ENCODE measurements at places on chromosomes 13 and 19.

DNA sequence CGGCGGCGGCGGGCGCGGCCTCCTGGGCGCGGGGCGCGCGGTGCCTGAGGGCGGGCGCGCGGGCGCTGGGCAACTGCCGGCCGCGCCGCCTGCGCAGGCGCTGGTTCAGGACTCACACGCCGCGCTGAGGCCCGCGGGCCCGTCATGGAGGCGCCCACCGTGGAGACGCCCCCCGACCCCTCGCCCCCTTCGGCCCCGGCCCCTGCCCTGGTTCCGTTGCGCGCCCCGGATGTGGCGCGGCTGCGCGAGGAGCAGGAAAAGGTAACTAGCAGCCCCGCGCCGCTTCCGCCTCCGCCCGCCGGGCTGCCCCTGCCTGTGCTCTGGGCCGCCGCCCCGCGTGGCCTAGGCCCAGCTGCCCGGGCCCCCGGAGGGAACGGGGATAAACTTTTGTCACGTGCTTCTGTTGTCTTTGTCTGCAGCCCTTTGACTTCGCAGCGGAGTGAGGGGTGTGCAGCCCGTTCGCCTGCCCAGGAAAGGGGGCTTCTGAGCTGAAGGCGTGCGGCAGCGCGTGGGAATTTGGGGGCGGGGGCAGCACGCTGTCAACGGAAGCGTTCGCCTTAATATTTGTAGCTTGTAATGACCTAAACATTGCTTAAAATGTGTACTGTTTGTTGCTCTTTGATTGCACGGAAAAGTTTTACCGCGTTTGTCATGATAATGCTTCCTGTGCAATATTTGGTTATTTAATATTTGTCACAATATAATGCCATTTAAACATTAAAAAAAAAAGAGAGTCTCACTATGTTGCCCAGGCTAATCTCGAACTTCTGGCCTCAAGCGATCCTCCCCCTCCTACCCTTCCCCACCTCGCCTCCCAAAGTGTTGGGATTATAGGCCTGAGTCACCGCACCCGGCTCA is 594 bp downstream of the URI1 start:
- peak; percentile 49 for DNase-seq

DNA sequence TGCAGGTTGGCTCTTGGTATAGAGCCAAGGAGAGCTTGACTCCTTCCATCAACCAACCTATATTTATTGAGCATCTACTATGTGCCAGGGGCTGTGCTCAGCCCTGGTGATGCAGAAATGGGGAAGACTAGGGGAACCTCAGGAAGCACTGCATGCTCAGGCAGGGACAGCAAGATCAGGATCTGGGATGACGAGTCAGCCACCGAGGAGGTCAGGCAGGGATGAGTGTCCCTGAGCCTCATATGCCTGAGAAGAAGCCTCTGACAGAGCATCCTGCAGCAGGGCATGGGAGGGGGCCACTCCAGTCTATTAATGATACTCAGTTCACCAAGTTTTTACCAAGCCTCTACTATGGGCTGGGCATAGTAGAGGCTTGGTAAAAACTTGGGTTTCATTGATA is 158.1 kb downstream of the KATNAL1 start:
- DNase-seq: no peak

- DNase-seq: no peak
Measured at GRCh38 chr19:55322204-55322885, 2.8 kb downstream of the TMEM150B start.

- no peak for DNase-seq
Measured at GRCh38 chr19:28292822-28293500, 920.0 kb downstream of the UQCRFS1 start.

DNA sequence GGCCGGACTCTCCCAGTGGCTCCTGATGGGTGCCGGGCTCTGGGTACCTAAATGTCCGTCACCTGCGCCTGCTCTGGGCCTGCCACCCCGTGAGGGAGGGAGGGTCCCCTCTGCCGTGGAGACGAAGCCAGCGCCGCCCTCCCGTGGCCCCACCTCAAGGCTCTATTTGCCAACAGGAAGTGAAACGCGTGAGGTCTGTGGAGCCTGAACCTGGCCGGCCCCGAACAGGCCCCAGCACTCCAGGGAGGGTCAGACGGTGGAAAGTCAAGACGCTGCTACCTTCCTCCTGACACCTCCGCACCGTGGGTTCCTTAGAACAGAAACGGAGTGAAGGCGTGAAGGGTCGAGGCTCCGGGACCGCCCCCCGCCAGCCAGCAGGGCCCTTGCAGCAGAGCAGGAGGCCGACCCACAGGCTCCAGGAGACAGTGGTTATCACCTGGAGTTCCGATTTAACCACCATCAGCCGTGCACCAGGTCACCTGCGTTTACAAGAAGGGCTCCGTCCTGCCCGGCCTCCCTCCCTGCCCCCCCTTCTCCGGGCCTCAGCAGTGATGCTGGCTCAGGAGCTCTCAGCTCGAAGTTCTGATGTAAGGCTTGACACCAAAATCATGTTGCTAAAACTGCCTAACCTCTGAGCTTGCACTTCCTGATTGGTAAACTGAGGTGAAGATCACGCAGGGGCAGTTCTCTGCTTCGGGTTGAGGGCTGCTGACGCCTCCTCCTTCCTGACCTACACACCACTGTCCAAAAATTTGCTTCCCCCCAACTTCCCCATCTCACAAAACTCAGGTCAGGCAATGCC is 50.9 kb upstream of the C13orf46 start:
- DNase-seq: no peak

DNA sequence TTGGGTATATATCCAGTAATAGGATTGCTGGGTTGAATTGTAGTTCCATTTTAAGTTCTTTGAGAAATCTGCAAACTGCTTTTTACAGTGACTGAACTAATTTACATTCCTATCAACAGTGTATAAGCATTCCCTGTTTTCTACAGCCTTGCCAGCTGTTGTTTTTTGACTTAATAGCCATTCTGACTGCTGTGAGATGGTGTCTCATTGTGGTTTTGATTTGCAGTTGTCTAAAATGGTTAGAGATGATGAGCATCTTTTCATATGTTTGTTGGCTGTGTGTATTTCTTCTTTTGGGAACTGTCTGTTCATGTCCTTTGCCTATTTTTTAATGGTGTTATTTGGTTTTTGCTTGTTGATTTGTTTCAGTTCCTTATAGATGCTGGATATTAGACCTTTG is 4.0 kb upstream of the ZNF222 start:
- DNase-seq: no peak

GRCh38 chr19:16175954-16176353 is 2.6 kb upstream of the CIB3 start:
- DNase-seq: no peak

- no peak for DNase-seq
Measured at GRCh38 chr13:50892210-50892944, 17.2 kb upstream of the RNASEH2B start.

- no peak for DNase-seq
Measured at GRCh38 chr13:49000247-49000646, 24.5 kb downstream of the FNDC3A start.

DNA sequence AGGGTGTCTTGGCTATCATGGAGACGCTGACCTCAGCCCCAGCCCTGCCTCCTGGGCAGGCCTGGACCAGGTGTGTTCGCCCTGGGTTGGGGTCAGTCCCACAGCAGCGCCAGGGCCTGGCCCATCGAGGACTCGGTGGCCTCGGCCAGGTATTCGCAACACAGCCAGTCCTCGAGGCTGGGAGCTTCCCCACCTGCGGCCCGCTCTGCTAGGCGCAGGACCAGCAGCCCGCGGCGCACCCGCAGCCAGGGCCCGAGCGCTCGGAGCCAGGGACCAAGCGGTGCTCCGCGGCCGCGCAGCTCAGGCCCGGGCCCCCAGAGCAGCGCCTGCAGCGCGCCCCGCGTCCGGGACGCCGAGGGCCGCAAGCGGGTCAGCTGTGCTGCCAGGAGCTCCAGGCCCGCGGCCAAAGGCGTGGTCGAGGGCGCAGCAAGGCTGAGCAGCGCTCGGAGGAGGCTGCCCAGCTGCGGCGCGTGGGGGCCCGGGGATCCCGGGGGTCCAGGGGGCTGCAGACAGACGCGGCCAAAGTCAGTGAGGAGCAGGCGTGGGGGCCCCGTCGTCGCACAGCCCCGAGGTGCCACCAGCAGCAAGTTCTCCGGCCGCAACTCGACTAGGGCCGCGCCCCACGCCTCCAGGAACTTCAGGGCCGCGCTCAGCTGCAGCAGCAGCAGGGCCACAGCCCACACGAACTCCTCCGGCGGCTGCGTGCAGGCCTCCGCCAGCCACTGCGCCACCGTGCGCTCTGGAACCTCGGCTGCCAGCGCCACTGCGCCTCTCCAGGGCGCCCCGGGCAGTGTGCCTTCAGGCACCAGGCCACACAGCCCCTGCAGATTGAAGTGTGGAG is 6.2 kb downstream of the PEAK3 start:
- DNase-seq: no peak

DNA sequence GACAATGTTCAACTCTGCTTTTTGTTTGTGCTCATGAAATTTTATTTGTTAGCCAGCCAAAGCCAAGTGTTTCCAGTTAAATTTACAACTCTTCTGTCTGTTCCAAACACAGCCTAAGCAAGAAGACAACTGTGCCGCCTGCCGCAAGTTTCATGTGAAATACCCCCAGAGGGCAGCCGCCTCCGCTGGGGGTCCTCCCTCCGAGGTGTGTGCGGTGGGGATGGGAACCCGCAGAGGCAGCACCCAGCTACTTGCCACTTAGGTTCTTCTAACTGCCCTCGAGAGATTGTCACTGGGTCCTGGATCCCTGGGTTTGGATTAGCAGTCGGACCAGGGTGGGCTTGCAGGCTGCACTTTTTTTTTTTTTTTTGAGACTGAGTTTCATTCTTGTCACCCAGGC is 28.5 kb downstream of the ATP11A start:
- DNase-seq: no peak
